DMS 273 treated with DMSO at 0.1 percent for 48 hours (cell line): ENCODE measurements at places on chromosomes 3 and 15.

DNA sequence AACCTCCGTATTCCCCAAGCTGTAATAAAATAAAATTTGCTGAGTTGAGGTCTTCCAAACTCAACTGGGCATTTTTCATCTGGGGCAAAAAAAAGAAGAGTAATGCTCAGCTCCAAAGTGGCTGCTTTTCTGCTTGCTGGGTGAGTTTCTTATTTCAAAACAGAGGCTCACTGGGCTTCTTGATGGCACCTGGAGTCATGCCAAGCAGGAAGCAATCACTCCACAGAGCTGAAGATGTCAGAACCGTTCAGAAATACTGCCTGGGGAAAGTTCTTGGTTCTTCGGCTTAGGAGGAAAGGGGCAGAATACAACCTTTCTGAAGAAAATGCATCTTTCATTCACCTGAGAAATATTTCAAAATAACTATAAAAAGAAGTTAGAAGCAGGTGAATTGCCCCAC is 4.1 kb downstream of the CCR9 start:
- no peak for DNase-seq

DNA sequence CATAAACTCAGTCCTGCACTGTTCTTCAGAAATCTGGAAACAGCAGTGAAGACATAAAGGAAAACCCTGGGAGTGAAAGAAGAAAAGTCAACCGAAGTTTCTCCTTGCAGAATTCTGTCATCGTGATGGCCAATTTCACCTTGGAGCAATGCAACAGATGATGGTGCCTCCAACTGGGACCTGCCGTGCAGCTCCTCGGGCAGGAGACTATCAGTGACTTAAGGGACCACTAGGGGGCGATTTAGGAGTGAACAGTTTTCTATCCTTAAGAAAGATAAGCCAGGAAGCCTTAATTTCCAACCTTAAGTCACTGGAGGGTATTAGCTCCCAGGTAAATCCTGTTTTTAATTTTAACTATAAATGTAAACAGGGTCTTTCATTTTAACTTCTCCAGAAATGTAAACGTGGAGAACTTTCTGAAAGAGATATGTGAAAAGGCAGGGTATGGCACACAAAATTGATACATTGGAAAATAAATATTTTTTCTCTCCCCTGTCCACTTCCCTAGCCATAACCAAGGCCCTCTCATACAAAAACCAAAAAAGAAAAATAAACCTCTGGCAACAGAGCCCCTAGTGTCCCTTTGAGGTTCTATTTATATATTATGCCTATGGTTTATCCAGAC is 116.3 kb downstream of the PDZRN3 start:
- no peak for DNase-seq

GRCh38 chr3:12301513-12301912 is 12.6 kb downstream of the PPARG start:
- DNase-seq = no peak

DNA sequence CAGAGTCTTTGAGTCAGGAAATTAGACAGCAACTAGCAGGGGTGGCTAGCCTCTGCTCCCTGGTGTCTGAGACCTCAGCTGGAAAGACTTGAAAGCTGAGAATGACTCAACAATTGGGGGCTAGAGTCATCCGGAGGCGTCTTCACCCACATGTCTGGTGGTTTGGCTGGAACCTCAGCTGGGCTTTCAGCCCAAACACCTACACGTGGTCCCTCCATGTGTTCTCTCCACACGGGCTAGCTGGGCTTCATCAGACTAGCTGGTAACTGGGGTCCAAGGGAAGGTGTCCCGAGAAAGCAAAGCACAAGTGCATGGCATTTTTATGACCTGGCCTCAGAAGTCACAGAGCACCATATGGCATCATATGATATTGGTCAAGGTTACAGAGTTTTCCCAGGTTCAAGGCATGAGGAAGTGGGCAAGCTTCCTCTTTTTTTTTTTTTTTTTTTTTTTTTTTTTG is 19.9 kb upstream of the ABHD2 start:
- DNase-seq = no peak

DNA sequence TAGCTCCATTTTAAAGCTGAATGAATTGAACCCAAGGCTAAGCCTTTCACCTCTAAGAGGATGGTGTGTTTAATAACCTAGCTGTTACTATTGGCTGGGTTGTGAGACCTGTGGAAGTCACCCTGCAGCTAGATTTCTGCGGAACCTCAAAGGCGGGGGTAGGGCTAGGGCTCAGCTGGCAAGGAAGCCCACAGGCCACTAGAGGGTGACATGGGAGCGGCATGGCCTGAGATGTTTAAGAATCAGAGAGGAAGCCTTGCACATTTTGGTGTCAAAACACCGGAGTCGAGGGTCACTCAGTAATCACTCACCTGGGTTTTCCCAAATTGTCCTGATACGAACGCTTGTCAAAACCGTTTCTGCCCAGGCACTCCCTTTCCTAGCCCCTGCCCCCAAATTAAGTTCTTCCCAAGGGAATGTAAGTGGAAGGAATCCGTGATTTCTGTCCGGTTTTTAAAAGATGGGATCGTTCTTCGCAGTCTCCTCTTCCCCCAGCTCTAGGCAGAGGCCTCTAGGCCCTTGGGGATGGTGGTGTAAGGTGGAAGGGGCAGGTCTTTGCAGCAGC is 3.8 kb upstream of the ACAD9 start:
- DNase-seq = no peak

DNA sequence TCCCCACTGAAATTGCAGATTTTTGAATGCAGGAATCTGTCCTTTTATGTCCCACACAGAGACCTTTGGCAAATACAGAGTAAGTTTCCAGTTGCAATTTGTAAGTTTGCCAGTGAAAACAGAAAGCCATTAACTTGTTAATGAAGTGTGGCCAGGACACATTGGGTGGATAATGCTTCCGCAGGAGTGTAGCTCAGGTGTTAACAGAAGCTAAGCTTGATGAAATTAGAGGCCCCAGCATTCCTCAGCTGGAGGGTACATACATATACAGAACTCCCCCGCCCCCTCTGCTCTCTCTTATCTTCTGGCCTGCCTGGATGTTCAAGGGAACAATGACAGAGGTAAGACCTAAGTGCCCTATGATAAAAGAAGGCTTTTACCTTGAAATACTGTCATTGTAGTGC is 8.1 kb upstream of the LRRC2 start:
- DNase-seq = no peak

DNA sequence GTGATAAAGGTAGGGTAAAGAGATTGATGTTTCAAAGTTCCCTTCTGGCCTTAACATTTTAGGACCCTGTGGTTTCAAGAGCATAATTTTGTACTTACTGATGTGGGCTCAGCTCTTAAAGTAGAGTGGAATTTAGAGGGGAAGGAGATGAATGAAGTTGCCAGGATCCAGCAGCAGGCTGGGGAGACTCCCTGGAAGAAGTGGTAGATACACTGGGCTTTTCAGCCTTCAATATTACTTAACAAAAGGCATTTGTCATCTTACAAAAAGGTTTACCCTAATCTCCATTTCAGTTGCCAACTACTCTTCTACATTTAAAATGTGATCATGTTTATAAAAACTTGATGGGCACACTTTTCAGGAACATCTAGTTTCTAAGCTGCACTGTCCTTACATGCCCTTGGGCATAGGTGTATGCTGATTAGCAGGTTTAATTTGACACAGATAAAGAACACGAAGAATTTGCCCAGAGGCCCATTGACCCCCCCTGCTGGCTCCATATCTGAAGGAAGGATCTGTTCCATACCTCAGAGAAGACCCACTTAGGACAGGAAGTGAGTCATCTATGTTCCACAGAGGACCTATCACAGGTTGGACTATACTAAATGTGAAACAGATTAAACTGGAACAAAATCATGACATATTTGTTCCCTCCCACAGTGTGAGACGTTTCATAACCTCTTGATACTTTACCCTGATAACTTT is 93.0 kb upstream of the LPP start:
- DNase-seq = no peak
